GM12878 (cell line): ENCODE measurements at places on chromosomes 12 and 14.

DNA sequence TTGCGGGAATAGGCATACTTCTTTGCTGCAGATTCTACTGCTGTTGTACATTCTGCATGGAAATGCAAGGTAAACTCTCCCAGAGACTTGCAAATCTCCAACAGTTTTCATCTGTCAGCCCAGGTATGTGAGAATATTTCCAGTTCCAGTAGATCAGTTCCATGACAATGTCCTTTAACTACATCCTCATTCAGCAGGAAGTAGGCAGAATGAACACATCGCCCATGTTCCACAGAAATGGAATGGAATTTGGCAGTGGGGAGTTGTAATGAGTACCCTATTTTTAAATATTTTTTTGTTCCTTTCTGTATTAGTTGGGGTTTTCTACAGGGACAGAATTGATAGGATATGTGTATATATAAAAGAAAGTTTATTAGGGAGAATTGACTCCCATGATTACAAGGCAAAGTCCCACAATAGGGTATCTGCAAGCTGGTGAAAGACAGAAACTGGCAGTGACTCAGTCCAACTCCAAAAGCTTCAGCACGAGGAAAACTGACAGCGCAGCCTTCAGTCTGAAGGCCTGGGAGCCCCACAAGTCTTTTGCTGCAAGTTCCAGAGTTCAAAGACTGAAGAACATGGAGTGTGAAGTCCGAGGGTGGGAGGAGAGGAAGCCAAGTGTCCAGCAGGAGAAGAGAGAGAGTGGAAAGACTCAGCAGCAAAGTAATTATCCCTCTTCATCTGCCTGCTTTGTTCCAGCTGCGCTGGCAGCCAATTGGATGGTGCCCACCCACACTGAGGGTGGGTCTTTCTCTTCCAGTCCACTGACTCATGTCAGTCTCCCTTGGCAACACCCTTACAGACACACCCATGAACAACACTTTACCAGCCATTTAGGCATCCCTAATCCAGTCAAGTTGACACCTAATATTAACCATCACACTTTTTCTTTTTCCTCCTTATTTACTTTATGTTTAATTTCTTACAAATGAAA is 110.4 kb upstream of the SCAF11 start:
- no peak for DNase-seq

GRCh38 chr12:38392554-38393144 is 76.1 kb downstream of the ALG10B start:
- no peak for DNase-seq

GRCh38 chr12:2876431-2877046 is 435 bp downstream of the FOXM1 start:
- DNase-seq: no peak

DNA sequence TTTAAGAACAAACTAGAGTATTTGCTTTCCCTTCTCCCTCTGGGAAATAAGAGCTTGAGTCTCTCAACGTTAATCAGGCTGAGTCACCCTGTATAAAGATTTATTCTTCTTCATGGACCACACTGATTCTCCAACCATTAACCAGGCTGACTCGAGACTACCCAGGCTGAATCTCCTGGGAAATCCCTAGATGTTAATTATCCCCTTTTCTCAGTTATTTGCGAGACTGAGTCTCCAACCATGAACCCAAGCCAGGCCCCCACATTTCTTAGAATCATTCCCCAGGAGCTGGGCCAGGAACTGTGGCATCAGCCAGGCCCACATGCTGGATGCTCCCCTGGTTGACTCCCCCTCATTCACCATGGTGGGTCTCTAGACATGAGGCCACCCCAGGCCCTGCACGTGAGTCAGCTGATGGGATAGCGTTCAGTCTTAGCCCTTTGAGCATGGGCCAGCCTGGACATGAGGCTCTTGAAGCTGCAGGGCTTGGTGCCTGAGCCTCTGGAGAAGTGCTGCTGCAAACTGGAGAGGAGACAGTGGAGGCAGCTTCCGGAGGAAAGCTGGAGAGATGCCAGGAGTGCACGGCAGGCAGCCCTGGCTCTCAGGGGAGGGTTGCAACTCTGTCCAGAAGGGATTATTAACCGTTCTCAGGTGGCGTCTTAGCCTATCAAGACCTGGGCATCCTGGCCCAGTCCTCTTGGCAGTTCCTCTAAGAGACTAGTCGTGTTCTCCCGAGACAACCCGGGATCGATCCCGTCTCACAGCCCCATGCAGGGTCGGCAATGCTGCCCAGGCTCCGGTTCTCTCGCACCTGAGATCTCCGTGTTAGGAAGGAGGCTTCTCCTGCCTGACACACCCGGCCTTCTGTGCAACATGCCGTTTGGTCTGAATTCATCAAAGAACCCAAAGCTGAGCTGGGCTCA is 296.6 kb downstream of the ADGRD1 start:
- DNase-seq: no peak

DNA sequence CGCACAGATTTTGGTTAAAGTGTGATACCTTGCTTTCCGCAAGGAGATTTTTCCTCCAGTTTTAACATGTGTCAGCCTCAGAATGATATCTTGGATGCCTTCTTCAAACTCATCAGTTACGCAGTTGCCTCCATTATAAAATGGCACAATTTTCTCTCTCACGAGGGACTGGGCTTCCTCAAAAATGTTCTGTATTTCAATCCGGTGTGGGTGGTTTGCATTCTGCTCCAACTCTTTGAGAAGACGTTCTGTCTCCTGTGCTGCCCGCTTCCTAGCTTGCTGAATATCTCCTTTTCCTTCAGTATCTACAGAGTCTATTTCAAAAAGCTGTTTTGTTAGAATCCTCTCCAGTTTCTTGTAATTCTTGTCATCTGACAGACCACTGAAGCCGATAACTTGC is 1.8 kb downstream of the BAG5 start:
- no peak for DNase-seq

GRCh38 chr12:88645816-88646215 is 65.5 kb upstream of the KITLG start:
- no peak for DNase-seq

DNA sequence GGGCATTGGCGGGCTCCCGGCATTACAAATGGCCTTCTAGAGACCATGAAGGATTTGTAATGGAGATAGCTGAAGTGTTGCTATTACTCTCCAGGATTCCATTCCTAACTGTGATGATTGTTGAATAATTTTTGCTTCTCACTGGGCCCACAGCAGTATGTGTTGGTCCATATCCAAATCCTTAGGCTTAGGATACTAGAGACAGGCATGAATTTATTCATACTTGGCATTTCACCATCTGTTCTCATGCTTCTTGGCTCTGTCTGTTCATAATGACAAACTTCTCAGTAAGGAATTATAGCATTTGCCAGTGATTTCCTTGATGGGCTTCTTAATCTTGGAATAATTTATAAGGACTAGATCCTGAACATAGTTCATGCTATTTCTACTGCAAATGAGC is 832.9 kb downstream of the C12orf50 start:
- no peak for DNase-seq

GRCh38 chr12:10243818-10244520 is 31.3 kb downstream of the GABARAPL1 start:
- peak; percentile 58 for DNase-seq

DNA sequence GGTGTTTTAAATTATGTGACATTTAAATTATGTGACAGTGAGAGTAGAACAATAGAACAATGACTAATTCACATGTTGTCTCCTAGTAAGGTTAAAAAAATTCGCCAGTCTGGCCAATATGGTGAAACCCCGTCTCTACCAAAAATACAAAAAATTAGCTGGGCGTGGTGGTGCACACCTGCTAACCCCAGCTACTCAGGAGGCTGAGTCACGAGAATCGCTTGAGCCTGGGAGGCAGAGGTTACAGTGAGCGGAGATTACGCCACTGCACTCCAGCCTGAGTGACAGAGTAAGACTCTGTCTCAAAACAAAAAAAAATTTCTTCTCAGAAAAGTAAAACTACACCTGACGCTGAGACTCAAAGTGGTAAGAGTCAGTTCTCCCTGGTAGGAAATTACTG is 2.7 kb downstream of the CS start:
- no peak for DNase-seq

DNA sequence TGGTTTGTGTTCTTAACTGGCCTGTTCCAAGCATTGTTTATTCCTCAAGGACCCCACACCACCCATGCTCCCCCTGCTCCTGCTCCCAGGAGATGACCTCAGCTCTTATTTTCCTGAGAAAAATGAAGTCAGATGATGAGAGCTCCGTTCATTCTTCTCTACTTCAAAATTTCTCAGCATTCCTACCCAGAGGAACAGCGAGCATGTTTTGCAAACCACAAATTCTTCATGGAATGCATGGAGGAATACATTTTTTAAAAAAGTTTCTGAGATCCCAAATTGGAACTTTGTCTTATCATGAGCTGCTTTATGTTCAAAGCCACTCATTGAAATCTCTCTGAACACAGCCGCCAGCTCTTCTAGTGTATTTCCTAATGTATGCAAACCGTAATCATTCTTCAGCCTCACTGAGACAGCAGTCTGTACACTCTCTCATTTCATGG is 44.9 kb downstream of the SYNE2 start:
- DNase-seq: no peak

- DNase-seq: no peak
These were observed 51.6 kb downstream of the PLEKHG3 start for GRCh38 chr14:64755781-64756221.
